ENCODE measurements at places on chromosomes 4 and X.

DNA sequence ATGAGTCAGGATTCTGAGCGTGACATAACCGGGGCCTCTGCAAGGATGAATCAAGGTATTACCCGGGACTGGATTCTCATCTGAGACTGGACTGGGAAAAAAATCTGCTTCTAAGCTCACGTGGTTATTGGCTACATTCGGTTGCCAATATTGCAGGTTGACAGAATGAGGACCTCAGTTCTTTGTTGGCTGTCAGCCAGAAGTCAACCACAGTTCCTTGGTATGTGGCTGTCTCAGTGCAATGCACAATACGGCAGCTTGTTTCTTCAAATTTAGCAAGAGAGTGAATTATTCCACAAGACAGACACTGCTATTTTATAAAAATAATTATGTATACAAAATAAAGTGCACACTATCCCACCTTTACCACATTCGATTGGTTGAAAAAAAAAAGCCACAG lies 424.2 kb downstream of the KLHL4 start:
- no peak for DNase-seq

GRCh38 chr4:31146366-31146765 lies 426.2 kb downstream of the PCDH7 start:
- no peak for DNase-seq

GRCh38 chr4:153348006-153348405 lies 3.5 kb downstream of the MND1 start:
- DNase-seq, result no peak

- no peak for DNase-seq
Measured at GRCh38 chr4:64341711-64342110, 67.5 kb downstream of the TECRL start.

DNA sequence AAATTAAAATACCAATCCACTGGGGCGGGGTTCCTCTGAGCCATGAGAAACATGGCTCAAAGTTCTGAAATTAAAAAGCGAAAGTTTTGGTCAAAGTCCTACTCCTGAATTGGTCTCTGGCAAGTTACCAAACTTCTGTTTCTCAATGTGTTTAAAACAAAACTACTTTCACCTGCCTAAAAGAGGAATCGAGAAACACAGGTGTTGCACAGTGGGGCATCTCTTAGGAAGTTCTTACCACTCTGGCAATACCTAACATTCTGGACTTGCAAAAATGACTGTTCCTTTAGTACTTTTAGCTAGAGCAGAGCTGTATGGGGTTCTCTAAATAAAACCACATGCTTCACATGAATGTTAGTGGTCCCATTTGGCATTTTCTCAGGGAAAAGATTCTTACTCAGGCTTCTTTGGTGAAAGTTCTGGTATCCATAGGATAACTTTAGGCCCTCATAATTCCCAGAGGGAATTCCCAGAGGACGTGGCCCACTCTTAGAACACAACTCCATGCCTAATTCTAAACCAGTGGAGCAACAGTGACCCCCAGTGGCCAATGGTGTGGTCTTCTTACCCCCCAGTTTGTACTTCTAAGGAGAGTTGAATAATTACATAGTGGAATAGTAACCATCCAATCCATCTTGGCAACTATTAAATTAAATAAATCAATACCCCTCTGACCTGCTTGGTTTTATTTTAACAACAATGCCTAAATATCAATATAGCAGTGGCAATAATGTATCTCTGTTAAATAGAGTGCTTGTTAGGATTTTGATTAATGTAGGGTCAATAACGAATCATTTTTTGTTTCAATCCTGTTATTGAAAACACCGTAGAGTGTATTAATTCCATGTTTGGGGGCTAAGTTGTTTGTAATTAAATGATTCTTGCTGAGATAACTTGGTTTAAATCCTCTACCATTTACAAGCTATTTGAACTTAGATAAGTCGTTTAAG lies 21.9 kb downstream of the BMP3 start:
- peak; percentile 84 for DNase-seq

DNA sequence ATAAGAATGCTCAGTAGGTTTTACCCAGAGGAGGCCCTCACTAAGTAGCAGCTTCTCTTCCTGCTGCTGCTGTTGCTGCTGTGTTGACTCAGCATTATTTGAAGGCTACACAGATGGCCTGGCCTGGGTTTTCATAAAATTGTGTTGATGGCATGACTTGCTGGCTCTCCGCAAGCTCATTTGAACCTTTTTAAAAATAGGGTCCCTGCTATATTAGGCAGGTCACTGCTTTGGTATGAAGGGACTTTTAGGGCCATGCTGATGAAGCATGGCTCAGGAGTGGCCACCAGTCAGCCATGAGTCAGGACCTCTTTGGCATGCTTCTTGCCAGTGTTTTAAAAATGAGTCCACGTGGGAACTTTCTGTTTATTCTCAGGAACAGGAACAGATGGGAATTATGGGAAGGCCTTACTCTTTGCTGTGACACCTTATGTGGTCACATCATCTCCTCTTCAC lies 128.7 kb downstream of the MID1IP1 start:
- no peak for DNase-seq

DNA sequence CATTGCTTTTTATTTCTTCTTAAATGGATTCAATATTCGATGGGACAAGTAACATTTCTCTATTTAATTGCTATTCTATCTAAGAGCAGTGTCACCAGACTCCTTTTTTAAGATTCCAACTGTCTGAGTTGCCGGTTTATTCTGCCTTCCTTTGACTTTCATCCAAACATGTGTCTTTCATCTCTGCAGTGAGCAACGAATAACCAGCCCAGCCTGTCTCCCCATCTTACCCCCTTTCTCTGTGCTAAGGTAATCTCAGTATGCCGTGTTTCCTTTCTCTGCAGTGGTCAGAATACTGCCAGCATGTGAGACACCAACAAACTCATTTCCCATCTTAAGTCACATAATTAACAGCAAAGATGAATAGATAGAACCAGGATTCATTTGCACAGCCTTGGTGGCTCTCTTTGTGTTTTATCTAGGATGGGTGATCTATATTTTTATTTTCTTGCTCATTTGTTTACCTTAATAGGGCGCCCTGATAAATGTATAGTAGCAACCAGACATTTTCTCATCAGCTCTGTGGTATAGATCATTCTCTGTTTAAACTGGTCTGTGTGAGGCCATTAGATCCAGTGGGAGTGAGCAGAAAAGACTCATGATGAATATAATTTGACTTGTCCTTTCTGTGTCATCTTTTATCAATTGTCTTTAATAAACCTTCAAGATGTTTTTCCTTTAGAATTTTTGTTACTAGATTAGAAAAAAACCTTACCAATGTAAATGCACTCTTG lies 394.8 kb upstream of the IGFBP7 start:
- no peak for DNase-seq

GRCh38 chr4:133186210-133186609 lies 37.1 kb downstream of the PCDH10 start:
- DNase-seq, result no peak

DNA sequence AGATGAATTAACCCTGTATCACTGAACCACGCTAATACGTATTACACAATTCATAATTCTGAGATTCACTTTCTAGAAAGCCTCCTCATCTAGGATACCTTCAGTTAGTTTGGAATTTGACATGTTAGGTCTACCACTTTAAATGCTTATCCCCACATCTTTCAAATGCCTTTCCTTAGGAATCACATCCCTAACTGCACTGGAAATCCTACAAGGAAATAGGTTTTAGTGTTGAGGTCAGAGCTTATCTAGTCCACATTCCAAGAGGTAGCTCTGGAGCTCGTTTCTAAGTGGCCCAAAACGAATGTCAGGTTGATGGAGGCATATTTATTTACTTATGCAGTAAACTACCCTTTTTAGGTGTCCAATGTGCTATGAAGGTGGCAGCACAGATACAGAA lies 18.0 kb downstream of the PDHA1 start:
- DNase-seq, result no peak

DNA sequence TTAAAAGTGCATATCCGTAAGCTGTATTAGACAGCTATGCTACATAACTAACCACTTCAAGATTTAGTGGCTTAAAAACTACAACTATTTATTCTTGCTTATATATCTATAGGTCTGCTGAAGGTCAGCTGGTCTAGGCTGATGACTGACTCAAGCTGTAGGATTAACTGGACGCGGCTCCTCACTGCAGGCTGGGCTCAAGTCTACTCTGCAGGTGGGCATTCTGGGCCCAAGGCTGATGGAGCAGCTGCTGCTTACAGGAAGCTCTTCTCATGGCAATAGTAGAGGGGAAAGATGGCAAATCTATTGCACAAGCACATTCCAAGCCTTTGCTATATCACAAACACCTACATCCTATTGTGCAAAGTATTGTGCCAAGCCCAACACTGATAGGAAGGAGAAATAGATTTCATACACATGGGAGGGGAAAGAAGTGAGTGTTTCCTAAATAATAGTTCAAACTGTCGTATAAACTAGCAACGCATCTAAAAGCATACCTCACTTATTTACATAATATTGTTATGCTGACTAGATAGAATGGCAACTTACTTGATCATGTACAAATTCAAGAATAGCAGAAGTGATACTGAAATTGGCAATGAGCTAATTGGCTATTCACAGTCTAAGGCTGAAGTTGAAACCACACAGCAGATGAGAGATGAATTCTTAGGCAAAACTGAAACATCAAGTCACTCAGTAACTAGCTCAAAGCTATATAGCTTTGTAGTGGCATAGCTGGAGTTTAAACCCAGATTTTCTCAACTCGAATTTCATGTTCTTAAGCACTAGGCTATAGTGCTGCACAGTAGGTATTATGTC lies 263.8 kb downstream of the NKX6-1 start:
- no peak for DNase-seq

- peak; percentile 72 for DNase-seq
Measured at GRCh38 chr4:184355111-184355604, 119.2 kb downstream of the IRF2 start.

DNA sequence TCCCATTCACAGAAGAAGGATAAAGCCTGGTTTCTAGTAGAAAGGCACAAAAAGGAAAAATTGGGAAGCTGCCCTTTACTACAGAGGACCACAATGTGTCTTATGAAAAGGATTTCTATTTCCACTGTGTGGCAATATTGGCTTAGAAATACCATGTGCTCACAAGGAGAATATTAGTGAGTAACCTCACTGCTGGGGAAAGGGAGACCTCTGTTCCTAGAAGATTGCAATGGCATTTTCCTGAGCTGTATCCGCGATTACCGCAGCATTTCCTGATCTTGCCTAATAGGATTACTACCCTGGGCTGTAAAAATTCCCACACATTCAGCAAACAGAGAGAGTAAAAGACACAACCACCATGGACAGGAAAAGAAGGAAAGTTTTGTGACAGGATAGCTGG lies 308.8 kb upstream of the TECRL start:
- peak; percentile 8 for DNase-seq

DNA sequence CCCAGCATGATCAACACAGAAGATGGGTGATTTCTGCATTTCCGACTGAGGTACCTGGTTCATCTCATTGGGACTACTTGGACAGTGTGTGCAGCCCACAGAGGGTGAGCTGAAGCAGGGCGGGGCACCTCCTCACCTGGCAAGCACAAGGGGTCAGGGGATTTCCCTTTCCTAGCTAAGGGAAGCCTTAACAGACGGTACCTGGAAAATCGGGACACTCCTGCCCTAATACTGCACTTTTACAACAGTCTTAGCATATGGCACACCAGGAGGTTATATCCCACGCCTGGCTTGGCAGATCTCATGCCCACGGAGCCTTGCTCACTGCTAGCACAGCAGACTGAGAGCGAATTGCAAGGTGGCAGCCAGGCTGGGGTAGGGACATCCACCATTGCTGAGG lies 92.9 kb upstream of the GRID2 start:
- no peak for DNase-seq

DNA sequence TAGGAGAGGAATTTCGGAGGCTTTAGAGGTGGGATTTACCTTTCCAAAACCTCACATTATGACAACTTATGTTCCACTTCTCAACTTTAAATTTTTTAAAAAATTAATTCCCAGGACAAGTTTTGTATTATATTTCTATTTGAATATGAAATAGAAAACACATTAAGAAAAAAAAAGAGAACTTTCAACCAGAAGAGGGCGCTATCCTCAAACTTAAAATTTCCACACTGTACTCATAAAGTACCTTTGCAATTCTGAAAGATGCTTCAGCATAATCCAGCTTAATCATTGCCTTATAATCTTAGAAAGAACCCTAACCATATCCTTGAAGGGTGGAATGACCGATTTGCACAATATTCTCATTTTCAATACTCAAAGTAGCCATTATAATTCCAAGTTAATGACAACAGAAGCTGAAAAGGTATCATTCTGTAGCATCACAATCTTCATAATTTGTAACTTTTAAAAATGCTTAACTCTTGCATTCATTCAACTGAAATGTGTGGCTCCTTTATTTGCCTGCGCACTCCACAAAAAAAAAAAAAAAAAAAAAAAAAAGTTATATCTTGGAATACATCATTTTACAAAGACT lies 158.0 kb downstream of the KCNIP4 start:
- DNase-seq, result no peak

- DNase-seq, result no peak
Measured at GRCh38 chr4:62263454-62263853, 1063.3 kb downstream of the ADGRL3 start.

GRCh38 chr4:76238236-76238635 lies 13.3 kb upstream of the FAM47E start:
- no peak for DNase-seq

DNA sequence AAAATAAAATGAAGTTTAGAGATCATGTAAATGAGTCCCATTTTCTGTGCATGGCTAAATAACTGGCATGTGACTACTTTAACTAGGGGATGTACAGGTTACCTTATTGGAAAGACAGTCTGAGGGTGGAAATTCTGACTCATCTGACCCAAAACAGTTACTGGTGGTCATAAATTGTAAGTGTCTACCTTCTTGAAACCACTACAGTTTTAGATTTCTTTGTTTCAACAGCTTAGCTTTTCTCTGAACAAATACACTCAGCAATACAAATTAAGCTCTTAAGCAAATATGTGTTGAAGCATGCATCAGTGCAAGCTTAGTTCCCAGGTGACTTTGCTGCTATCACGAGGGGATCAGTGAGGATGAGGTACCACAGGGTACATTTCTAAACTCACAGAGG lies 60.7 kb upstream of the PGM2 start:
- DNase-seq, result no peak

- DNase-seq, result no peak
Measured at GRCh38 chrX:123190096-123190495, 6.0 kb downstream of the GRIA3 start.

GRCh38 chrX:107985033-107985432 lies 2.9 kb upstream of the TEX13B start:
- DNase-seq, result no peak

- DNase-seq, result no peak
Measured at GRCh38 chr4:145216535-145216934, 36.1 kb upstream of the OTUD4 start.

- no peak for DNase-seq
Measured at GRCh38 chrX:22184096-22184495, 88.6 kb upstream of the CBLL2 start.

- DNase-seq, result no peak
Measured at GRCh38 chr4:138702190-138702824, 313.3 kb upstream of the NOCT start.

- no peak for DNase-seq
Measured at GRCh38 chr4:128722911-128723310, 86.6 kb upstream of the JADE1 start.

GRCh38 chrX:11398785-11399184 lies 105.6 kb downstream of the AMELX start:
- no peak for DNase-seq

All from endothelial cell (in vitro differentiated cells).